ENCODE measurements at places on chromosomes 2 and 18. TPM values are rescaled to one million over a fixed set of nuclear protein-coding genes. Genes with fewer than 3 reads are reported as not detected.

SLC8A1 gene
- 42.1 TPM for total RNA-seq

DSC1 gene
- total RNA-seq: 1.6 TPM

CFC1 gene
- total RNA-seq: 25.5 TPM

GPR45 gene
- not detected for total RNA-seq

C1QL2 gene
- total RNA-seq: 1.8 TPM

RPRM gene
- total RNA-seq: 7.3 TPM

Measured in type B pancreatic cell (in vitro differentiated cells).